ENCODE measurements at places on chromosomes 2 and 18.

DNA sequence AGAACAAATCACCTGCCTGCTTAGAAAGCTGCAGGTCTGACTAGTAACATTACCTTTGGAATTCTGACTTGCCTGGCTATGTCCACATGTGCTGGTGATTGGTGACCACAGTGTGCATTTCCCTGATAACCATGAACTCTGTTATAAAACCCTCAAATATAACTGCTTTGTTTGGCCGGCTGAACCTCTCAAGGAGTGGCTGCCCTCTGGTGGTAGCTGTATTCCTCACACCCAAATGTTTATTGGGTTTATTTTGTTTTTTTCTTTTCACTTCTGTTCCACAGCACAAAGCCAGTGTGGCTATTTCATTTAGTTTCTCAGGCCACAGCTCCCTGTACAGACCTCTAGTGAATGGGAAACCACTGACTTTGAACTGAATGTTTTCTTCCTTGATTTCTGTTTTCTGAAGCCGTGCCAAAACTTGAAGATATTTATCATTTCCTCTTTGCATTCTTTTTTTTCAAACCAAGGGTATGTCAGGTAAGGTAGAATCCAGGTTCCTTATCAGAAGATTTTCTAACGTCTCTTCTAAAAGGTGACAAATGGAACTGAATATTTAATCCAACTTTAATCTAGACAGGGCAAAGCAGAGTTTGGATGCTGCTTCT lies 549.0 kb upstream of the VRK2 start:
- DNase-seq: no peak

DNA sequence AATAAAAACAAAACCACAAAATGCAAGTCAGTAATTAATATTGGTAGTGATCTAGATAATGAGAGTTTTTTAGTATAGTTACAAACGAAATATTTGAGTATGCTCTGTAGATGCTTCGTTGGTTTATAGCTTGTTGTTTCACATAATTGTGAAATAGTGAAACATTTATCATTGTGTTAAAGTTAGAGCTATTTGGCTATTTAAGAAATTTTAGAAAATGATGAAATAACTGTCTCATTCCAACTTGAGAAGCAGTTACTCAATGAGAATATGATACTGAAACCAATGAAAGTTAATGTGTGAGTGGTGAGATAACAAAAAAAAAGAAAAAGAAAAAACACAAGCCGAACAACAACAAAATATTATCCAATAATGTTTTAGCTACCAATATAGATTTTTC lies 475.6 kb upstream of the ZEB2 start:
- DNase-seq: no peak

GRCh38 chr2:228681426-228681825 lies 499.9 kb upstream of the SPHKAP start:
- DNase-seq: no peak

- no peak for DNase-seq
Measured at GRCh38 chr2:186749219-186749618, 55.4 kb downstream of the FAM171B start.

DNA sequence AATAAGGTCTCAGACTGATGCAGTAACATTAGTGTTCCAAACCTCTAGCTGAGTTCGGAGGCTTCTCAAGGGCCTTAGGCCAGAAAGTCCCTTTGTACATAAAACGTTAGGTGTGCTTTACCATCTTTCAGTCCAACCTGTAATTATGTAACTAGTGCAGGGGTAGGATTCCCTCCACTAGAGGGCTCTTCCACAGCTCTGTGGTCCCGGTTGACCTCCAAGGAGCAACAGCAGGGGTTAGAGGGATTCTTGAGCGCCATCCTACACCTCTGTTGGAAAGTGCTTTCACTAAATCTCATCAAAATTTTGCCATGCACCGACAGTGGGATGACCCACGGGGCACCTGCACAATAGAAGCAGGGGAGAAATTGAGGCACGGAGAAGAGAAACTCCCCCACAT lies 155.8 kb upstream of the LRP1B start:
- DNase-seq: no peak

GRCh38 chr2:99852956-99853355 lies 289.4 kb downstream of the AFF3 start:
- DNase-seq: no peak

GRCh38 chr18:79962835-79963657 lies 1.4 kb upstream of the HSBP1L1 start:
- no peak for DNase-seq

- no peak for DNase-seq
Measured at GRCh38 chr2:98084151-98084868, 2.7 kb upstream of the VWA3B start.

DNA sequence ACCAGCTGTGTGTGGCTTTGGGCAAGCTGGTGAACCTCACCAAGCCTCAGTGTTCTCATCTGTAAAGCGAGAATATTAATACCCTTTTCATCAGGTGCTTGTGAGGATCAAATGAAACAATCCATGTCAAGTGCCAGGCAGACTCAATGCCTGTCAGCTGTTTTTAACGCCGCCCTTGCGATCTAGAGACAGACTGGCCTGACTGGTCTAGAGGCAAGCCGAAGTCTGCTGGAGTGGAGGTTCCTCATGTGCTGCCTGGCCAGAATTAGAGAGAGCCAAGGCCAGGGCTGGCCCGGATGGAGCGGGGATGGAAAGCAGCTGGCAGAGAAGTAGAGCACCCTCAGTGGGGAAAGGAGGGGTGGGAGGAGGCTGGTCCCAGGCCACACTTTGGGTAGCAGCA lies 74.5 kb upstream of the B3GNT7 start:
- DNase-seq: no peak

GRCh38 chr2:182866461-182867406 lies at the start of gene FRZB:
Gene FRZB (minus strand): TSS chr2:182866637. CDS start chr2:182866552, 85 bp downstream.
- no peak for DNase-seq

- peak; percentile 14 for DNase-seq
Measured at GRCh38 chr2:88874063-88874657, 182.7 kb downstream of the RPIA start.

DNA sequence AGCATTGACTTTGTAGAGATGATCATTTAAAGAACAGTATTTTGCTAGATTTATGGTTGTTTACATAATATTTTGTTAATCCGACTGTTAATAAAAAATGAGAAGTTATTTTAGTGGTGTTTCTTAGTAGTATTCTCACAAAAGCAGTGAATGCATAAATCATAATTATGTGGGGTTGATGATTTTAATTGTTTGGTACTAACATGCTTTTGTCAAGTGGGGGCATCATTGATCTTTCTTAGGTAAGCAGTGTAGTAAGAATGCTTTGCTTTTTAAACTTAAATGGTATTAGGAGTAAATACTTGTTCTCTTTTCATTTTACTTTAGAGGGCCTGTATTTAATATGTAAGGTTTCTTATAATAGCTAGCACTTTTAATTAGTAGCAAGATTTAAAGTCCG lies 109.2 kb upstream of the OTX1 start:
- DNase-seq: no peak

DNA sequence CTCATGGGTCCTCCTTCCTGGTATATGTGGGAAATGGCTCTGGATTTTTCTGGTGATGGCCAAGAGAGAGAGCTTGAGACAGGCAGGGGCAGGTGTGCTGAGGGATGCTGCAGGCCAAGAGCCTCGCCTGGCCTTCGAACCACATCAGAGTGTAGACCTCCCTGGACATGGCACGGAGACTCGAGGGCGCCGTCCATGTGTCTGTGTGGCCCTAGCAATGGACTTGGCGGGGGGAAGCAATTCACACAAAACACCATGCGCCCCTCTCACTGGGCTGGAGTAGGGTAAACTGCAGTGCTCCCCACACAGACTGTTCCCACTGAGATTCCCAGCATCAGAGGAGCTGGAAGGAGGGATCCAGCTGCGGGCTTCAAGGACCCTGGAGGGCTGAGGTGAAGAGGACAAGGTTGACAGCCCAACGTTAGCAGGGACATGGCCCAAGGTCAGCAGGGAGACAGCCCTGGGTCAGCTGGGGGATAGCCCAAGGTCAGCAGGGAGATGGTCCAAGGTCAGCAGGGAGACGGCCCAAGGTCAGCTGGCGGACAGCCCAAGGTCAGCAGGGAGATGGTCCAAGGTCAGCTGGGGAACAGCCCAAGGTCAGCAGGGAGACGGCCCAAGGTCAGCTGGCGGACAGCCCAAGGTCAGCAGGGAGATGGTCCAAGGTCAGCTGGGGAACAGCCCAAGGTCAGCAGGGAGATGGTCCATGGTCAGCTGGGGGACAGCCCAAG lies 75.4 kb upstream of the HDAC4 start:
- DNase-seq: no peak

DNA sequence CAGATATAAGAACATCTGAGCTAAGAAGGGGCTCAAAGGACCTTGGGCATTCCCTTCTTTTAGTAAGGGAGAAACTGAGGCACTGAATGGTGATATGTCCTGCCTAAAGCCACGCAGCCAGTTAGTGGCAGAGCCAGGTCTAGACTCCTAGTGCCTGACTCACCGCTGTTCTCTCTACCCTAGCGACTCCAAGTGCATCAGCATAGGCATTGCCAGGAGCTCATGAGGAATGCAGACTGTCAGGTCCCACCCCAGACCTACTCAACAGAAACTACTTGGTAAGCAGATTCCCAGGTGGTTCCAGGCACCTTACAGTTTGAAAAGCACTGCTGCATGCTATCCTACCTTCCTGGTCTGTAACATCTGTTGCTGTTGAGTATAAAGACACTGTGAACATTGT lies 158.9 kb downstream of the MSH2 start:
- no peak for DNase-seq

DNA sequence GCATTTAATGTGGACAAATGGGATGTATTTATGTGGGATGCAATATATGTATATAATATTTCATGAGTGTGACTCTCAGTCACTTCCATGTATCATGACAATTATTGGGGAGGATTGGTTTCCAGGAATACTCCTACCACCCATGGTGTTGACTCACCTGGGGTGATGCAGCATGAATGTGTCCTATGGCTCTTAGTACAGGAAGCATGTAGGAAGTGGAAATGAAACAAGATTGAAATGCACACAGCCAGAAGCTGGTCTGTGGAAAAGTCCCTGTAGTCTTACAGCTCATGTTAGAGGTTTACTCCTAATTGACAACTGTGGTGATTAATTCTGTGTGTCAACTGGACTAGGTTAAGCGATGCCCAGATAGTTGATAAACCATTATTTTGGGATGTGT lies 89.3 kb upstream of the HAAO start:
- no peak for DNase-seq

- no peak for DNase-seq
Measured at GRCh38 chr2:225282858-225283710, 116.4 kb upstream of the NYAP2 start.

DNA sequence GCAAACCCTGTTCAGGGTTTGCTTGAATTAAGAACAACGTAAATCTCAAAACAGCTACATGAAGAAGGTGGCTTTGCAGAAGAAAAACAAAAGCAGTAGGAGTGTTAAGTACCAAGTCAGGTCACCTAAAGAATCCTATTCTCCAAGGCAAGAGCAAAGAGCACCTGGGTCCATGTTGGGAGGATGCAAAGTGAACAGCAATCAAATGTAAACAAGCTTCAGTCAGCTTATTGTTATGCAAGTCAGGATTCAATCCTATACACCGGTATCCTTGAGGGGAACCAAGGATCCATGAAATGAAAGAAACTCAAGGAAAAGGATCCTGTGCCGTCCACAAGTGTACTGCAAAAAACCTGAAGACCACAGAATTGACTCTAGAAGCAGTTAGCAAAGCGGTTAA lies 261.0 kb upstream of the DDX18 start:
- DNase-seq: no peak

GRCh38 chr2:191222507-191222906 lies 22.7 kb upstream of the MYO1B start:
- no peak for DNase-seq

DNA sequence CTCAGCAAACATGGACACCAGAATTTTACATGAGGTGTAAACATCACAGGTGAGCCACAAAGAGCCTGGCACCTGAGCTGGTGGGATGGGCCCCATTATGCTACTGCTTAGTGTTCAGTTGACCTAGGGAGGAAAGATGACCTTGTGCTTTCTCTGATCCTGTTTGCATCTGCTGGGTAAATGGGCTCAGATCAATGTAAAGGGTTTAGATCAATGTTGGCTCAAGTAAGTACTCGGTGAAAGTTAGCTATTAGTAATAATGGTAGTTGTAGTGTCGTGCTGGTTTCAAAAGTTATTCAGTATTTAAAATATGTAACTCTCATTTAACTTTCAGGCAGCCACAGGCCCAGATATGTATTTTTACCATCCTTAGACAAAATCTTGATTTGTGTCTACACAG lies 19.8 kb downstream of the ABHD3 start:
- DNase-seq: no peak

DNA sequence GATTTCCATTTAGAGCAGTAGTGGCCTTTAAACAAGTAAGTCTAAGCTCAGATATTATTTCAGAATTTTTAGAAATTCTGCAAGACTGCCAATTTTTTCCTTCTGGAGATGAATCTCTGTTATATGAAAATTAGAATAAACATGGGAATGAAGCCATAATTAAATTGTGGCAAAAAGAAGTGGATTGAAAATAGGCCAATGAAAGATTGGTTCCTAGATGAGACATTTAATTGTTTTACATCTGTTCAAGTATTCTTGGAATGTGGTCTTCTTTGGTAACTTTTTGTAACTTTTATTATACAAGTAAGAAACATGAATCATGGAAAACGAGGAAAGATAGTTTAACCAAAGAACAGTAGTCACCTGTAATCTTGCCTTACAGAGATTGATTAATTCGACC lies 10.3 kb downstream of the CAD start:
- no peak for DNase-seq

- no peak for DNase-seq
Measured at GRCh38 chr2:69190743-69191404, 177.9 kb downstream of the ANTXR1 start.

DNA sequence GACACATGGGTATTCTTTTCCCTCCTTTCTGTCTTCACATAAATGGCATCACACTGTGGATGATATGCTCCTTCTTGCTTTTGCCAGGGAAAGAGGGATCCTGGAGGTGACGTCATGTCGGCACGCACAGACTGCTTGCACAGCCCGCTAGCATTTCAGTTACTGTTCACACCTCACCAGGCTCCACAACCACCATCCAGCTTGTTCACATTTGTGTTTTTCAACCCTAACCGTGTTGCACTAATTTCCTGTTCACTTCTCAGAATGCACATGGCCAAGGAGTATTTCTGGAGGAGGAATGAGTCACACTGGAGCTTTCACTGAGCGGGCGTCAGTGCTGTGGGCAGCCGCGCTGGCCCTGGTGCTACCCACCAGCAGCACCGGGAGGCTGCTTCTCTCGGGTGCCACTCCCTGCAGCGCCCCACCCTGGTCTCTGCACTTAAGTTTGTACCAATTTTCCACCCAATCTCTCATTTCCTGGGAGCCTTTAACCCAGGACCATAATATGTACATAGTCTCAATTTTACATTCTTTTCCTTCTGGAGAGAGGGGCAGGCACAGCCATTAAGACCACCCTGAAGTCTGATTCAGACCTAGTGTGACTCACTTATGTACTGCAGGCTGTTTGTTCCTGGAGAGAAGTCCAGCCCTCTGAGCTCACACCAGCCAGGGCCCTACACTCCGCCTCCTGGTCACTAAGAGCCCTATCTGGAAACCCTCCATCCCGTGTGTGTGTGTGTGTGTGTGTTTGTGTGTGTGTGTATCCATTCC lies 65.1 kb downstream of the MBP start:
- DNase-seq: peak; percentile 52

DNA sequence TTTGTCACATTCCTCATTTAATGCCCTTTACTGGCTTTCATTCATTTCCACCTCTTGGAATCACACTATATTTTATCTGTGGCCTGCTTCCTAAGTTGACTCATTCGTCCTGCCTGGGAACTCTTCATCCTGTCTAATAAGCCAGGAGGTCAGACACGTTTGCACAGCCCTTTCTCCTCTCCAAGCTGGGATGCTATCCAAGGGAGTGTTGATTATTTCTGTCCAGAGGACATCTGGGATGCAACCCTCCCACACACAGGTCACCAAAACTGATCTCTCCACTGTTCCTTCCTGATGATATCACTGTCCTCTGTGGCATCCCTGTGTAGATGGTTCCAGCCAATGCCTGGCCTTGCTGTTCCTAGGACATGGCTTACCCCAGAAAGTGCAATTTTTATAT lies 79.8 kb upstream of the NOSTRIN start:
- DNase-seq: no peak

Measured in stimulated activated CD8-positive, alpha-beta memory T cell treated with anti-CD3 and anti-CD28 coated beads, Interleukin-12 subunit alpha, Interleukin-12 subunit beta, amount 100 ng/mL, for 1 hour (primary cell).